ENCODE measurements at places on chromosomes 2 and 18. TPM values are rescaled to one million over a fixed set of nuclear protein-coding genes. Genes with fewer than 3 reads are reported as not detected.

The RAB6C gene
- not detected for total RNA-seq

The FARP2 gene
- 25.0 TPM for total RNA-seq

The OTOS gene
- total RNA-seq = not detected

The APLF gene
- total RNA-seq = 7.6 TPM

The NOP58 gene
- 22.7 TPM for total RNA-seq

The GREB1L gene
- total RNA-seq = 31.4 TPM

The C2orf72 gene
- not detected for total RNA-seq

The IL1R2 gene
- 3.9 TPM for total RNA-seq

The CPLX4 gene
- total RNA-seq = not detected

The RGPD3 gene
- 0.25 TPM for total RNA-seq

The CAB39 gene
- total RNA-seq = 91.8 TPM

The MEP1B gene
- not detected for total RNA-seq

The CAPN14 gene
- total RNA-seq = 0.18 TPM

The CSRNP3 gene
- 2.8 TPM for total RNA-seq

The NPPC gene
- total RNA-seq = 2.1 TPM

The ID2 gene
- 109 TPM for total RNA-seq

The HTR2B gene
- total RNA-seq = 4.3 TPM

The NCKAP5 gene
- 7.8 TPM for total RNA-seq

The GALNT13 gene
- total RNA-seq = 2.1 TPM

The DSC2 gene
- 20.1 TPM for total RNA-seq

The KIF5C gene
- 2.1 TPM for total RNA-seq

The FLACC1 gene
- total RNA-seq = 6.6 TPM

The IGFBP2 gene
- 62.6 TPM for total RNA-seq

The EIF2AK2 gene
- total RNA-seq = 27.7 TPM

The TTN gene
- 1,828 TPM for total RNA-seq

The CYRIA gene
- total RNA-seq = 3.5 TPM

The SERPINB13 gene
- not detected for total RNA-seq

The SP140 gene
- total RNA-seq = 0.59 TPM

The RBMS1 gene
- total RNA-seq = 56.8 TPM

The SPP2 gene
- total RNA-seq = not detected

The NEMP2 gene
- total RNA-seq = 5.4 TPM

The PARD3B gene
- total RNA-seq = 15.6 TPM

The SLC25A52 gene
- total RNA-seq = not detected

The C2orf81 gene
- 1.1 TPM for total RNA-seq

The SEPTIN2 gene
- 243 TPM for total RNA-seq

The TMEM17 gene
- total RNA-seq = 2.9 TPM

The GPR55 gene
- 0.18 TPM for total RNA-seq

The TRAK2 gene
- 98.2 TPM for total RNA-seq

The BCL11A gene
- total RNA-seq = 9.3 TPM

The MARCO gene
- 96.6 TPM for total RNA-seq
